Upper lobe of left lung (tissue), 6 donors: ENCODE measurements at places on chromosomes 1 and 21.

DNA sequence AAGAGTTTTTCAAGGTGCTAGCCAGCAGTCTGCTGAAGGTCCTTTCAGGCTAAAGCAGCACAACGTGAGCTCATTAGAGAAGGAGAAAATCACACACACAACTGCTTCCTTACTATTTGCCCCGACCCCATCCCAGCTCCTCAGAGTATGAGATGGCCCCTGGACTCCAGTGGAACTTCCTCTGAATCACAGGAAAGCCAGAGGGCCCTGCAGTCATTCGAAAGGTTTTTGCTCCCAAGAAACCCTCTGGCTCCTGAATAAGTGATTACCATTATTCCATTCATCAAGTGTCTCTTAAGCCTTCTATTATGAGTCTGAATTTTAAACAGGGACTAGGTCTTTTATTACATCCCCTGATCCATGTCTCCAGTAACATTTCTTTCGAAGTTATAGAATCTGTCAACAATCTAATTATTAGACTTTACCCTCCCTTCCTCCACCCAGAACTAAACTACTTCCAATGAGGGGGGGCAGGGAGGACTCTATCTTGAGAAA, 14.6 kb downstream of the SIPA1L2 start:
- H3K4me3 ChIP-seq: no peak overlapping the region
- H3K4me1 ChIP-seq: peaks cover 32% of the 10 kb centered on the region
- no peaks in the 10 kb centered on the region for H3K36me3 ChIP-seq
- no peaks in the 10 kb centered on the region for H3K27me3 ChIP-seq

- no peaks in the 10 kb centered on the region for H3K4me1 ChIP-seq
- H3K27ac ChIP-seq: no peak overlapping the region
- DNase-seq: no peak
- peaks cover 13% of the 10 kb centered on the region for H3K36me3 ChIP-seq
- no peaks in the 10 kb centered on the region for H3K27me3 ChIP-seq
- H3K4me3 ChIP-seq: no peak overlapping the region
These were observed 33.1 kb upstream of the CEP350 start for GRCh38 chr1:179921472-179921871.

- H3K36me3 ChIP-seq: no peaks in the 10 kb centered on the region
- no peaks in the 10 kb centered on the region for H3K4me1 ChIP-seq
- H3K27ac ChIP-seq: peak overlapping the region; percentile 1
- DNase-seq: peak; percentile 8
- no peak overlapping the region for H3K4me3 ChIP-seq
These were observed 223.3 kb downstream of the GPATCH2 start for GRCh38 chr1:217407534-217408001.

DNA sequence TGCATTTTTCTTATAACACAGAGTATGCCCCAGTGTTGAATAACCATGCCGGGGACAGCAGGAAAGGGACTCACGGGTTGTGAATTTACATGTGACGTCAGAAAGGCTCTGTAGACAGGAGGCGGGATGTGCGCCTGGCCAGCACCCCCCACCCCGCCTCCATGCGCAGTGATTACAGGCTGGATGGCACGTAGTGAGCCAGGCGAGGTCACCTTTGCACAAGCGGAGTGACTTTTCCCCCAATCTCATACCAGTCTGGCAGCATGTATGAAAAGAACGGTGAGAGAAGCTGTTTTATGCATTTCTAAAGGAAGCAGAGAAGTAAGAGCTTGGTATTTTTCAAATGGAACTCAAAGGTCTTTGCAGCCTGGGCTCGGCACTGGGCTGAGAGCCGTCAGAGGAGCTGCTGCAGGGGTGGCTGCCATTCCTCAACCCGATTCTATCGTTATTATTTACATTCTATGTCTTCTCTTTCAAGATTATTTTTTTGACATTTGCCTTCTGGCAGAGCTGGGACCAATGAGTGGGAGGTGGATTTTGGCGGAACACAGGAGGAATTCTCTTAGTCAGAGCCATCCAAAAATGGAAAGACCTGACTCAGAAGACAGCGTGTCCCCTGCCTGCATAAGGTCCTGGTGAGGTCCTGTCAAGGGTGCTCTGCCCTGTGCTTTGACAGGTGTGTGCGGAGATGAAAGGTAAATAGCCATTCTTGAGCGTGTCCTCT, 115.6 kb upstream of the SLC45A1 start:
- H3K27me3 ChIP-seq: no peaks in the 10 kb centered on the region
- no peaks in the 10 kb centered on the region for H3K36me3 ChIP-seq
- no peak overlapping the region for H3K4me3 ChIP-seq
- H3K27ac ChIP-seq: peak overlapping the region; percentile 49

DNA sequence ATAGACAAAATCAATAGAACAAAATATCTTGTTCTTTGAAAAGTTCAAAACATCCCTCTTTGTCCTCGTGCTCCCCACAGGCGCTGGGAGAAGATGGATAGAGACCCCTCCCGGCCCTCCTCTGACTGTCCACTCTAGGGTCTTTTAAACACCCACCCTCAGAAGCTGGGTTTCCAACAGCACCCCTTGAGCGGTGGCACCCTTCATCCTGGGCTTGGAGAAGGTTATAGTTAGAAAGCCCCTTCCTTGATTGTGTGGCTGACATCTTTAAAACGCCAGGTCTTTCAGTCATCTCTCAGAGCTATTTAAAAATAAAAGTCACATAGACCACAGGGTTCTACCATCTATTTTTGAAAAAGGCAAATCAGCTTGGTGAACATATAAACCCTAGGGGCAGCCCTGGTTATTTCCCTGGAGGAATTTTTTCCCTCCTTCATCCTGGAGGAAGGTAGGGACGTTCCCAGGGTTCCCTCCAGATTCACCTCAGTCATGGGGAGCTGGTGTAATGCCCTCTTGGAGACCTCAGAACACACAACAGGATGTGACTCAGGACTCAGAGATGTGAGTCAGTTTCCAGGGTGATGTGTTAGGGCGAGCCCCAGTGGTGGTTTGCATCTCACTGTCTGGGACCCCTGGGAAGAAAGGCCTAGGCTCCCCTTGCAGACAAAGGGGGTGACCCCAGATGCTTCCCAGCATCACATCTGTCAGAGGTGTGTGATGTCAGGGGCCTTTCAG, 138.5 kb downstream of the CLIC6 start:
- peak overlapping the region; percentile 60 for H3K27ac ChIP-seq
- H3K27me3 ChIP-seq: no peaks in the 10 kb centered on the region
- peak; percentile 73 for DNase-seq
- no peaks in the 10 kb centered on the region for H3K36me3 ChIP-seq

DNA sequence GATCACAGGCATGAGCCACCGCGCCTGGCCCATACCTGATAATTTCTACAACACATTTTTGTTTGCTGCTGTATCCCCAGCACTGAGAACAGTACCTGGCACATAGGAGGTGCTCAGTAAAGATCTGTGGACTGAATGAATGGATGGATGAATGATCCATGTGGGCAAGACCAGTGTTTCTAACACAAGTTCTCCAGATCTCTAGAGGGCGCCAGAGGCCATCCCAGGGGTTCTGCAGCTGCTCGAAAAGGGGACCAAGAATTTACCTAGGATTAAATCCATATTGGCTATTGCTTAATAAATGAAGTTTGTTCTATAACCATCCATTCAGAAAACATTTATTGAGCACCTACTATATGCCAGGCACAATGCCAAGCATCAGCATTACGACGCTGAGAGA, 167.7 kb downstream of the ACTL8 start:
- H3K4me1 ChIP-seq: no peaks in the 10 kb centered on the region
- H3K36me3 ChIP-seq: no peaks in the 10 kb centered on the region
- DNase-seq: no peak
- no peak overlapping the region for H3K4me3 ChIP-seq
- no peaks in the 10 kb centered on the region for H3K27me3 ChIP-seq

DNA sequence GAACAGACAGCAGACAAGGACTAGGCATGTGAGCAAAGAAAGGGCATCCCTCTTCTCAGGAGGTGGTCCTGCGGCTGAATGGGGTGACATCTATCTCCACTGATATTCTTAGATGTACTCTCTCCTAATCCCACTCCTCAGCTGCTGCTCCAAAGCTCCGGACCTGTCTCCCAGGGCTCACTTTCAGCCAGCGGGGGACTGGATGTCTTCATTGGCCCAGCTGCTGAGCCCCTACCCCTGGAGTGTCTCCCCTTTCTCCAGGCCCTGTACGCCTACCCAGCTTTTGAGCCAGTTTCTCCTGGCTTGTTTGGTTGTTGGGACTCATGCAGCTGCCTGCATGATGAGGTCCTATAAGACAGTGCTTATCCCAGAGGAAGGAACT, 28.8 kb upstream of the CSF1 start:
- H3K36me3 ChIP-seq: no peaks in the 10 kb centered on the region
- H3K4me1 ChIP-seq: peaks cover 32% of the 10 kb centered on the region

- no peaks in the 10 kb centered on the region for H3K4me1 ChIP-seq
- no peaks in the 10 kb centered on the region for H3K36me3 ChIP-seq
- no peak overlapping the region for H3K4me3 ChIP-seq
- no peaks in the 10 kb centered on the region for H3K27me3 ChIP-seq
- no peak for DNase-seq
These were observed 1160.8 kb upstream of the B3GALT2 start for GRCh38 chr1:194347200-194347599.

- DNase-seq: no peak
- peaks cover 7% of the 10 kb centered on the region for H3K4me1 ChIP-seq
These were observed 23.8 kb upstream of the PPP1R15B start for GRCh38 chr1:204435381-204435831.

DNA sequence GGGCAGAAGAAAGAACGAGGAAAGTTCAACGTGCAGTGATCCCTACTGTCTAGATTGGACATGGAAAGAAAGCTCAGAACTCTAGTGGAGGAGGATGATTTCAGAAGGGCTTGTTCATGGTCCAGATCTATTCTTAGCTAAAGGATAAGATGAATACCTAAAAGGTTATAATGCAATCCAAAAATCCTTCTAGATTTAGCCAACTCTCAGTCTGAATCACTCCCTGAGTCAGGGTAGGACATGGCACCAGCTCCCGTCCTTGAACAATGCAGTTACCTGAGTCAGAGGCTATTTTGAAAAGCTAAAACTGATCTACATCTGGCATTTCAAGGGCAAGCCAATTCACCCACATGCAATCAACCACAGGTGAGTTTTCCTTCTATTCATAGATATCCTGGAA, 38.8 kb upstream of the HIVEP3 start:
- no peak overlapping the region for H3K4me3 ChIP-seq
- peaks cover 3% of the 10 kb centered on the region for H3K4me1 ChIP-seq
- H3K36me3 ChIP-seq: no peaks in the 10 kb centered on the region
- H3K27ac ChIP-seq: no peak overlapping the region
- H3K27me3 ChIP-seq: no peaks in the 10 kb centered on the region
- DNase-seq: no peak

GRCh38 chr1:54825696-54826095, 24.6 kb upstream of the TTC22 start:
- H3K4me3 ChIP-seq: no peak overlapping the region
- no peaks in the 10 kb centered on the region for H3K4me1 ChIP-seq
- H3K27ac ChIP-seq: no peak overlapping the region
- no peaks in the 10 kb centered on the region for H3K36me3 ChIP-seq
- peak; percentile 12 for DNase-seq
- no peaks in the 10 kb centered on the region for H3K27me3 ChIP-seq

DNA sequence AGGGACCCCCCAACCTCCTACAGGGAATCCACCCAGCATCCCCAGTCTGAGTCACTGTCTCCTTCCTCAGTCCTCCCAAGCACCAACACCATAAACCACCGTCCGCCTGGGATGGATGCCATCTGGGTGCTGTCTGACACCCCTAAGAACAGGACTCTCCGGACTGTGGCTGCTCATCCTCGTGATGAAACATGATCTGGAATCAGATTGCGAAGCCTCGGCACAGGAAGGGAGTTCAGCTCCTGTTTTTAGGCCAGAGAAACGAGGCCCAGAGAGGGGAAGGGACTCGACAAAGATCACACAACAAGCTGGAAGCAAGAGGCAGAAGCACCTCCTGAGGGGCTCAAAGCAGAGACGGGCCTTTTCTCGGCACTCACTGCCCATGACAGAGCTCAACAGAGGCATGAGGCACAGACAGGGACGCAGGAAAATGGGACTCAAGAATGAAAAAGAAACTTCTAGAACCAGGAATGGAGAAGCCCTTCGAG, 8.4 kb downstream of the KCNN3 start:
- H3K27ac ChIP-seq: no peak overlapping the region
- H3K4me3 ChIP-seq: no peak overlapping the region
- no peaks in the 10 kb centered on the region for H3K4me1 ChIP-seq
- H3K36me3 ChIP-seq: no peaks in the 10 kb centered on the region
- DNase-seq: no peak

DNA sequence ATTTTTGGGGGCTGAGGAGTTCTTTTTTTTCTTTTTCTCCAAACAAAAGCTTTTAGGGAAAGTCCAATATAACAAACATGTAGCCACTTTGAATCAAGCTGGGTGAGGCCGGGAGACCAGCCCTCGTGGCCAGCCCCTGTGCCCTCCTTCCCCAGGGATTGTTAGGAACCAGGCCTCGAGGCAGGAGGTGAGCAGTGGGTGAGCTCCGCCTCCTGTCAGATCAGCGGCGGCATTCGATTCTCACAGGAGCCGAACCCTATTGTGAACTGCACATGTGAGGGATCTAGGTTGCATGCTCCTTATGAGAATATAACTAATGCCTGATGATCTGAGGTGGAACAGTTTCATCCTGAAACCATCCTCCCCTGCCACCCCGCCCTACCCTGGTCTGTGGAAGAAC, 41.8 kb upstream of the TTC22 start:
- H3K4me1 ChIP-seq: no peaks in the 10 kb centered on the region
- peaks cover 5% of the 10 kb centered on the region for H3K36me3 ChIP-seq
- H3K4me3 ChIP-seq: no peak overlapping the region
